ENCODE measurements at places on chromosomes 12 and 14.
A peak's percentile ranks its signal among the peaks of the same experiment; 100 is the strongest.

DNA sequence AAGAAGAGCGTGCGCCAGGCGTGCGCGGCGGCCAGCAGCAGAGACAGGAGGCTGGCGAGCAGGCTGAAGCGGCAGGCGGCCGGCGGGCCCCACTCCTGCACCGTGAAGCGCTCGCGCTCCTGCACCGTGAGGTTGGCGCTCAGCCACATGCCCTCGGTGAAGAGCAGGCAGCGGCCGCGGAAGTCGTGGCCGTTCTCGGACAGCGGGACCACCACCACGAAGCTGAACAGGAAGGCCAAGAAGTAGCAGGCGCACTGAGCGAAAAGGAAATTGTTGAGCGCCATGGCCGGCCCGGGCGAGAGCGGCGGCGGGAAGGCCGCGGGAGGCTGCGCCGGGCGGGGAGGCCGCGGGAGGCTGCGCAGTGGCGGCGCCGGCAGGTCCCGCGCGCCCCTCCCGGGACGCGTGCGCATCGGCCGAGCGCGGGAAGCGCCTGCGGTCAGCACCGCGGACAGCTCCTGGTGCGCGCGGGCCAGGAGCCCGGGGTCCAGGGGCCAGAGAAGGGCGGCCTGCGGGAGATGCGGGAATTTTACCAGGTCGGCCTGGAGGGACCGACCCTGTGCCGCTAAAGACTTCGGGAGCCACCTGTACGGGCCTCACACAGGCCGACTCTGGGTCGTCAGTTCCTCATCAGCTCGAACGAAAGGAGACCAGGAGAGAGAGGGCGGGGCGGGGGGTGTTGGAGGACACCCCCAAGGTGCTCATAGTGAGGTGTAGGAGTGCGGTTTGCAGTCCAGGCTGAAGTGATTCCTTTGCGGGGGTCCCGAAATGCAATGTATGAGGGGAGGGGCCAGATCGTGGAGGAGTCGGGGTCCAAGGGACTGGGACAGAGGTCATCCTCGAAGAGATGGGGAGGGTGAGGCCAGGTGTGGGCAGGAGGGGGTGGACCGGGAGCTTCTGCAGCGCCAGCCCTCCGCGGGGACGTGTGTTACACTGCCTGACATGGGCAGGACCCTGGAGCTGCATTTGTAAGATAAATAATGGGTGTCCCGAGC is at the start of gene TMEM179:
Gene TMEM179, minus strand, starts transcription at position 315 of the 992 bp plus-strand sequence. Its CDS starts 31 bp downstream, at position 284.
- no peak for DNase-seq

GRCh38 chr14:38137005-38137404 is 70.7 kb upstream of the SSTR1 start:
- DNase-seq: no peak

- peak; percentile 4 for DNase-seq
Observed at GRCh38 chr12:7460375-7461259, 16.7 kb upstream of the CD163L1 start.

DNA sequence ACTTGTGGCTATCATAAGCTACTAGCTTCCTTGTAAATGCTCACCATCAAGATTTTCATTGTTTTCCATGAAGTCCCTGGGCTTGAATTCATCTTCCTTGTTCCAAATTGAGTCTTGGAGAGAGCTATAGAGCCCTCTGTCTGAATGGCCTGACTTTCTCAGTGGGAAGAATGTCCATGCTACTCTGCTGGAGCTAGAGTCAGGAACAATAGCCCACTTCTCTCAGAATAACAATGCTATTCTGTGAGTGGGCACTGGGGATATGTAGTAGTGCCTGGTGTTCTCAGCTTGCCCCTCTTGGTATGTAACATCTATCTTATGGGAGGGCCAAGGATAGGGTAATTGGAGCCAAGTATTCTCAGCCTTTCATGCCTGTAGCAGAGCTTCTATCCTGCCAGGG is 127.6 kb upstream of the TRHDE start:
- no peak for DNase-seq

DNA sequence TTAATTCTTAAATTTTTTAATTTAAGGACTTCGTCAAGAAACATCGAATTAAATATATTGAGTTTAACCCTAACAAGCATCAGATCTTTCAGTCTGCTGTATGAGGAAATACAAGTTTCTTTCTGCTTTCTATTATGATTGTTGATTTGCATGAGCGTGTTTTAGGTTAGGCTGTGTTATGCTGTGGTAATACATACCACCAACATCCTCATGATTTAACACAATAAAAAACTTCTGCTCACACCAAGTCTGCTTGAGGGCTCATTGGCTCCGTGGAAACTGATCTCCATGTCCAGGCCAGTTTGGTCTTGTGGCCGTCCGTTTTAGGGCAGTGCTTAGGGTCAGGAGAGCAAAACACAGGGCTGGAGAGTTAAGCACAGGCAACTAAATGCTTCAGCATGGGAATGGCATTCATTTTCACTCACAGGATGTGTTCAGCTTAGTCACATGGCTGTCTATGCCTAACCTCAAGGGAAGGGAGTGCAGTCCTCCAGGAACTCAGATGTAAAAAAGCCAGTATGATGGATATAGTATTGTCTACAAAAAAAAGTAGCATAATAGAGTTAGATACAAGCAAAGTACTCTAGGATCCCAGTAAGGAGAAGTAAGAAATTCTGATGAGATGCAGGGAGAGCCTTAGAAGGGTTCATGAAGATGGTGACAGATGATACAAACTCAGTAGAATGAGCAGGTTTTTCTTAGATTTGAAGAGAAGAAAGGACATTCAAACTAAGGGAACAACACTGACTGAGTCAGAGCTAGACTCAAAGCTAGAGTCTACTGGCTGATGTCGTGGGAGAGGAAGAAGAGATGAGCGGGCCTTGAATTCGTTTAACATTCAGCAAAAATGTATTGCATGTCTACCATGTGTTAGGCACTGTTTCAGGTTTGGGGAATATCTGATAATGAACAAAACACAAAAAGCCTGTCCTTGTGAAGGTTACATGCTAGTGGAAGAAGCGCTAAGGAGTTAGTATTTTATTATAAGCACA is 16.3 kb downstream of the MARK3 start:
- no peak for DNase-seq

DNA sequence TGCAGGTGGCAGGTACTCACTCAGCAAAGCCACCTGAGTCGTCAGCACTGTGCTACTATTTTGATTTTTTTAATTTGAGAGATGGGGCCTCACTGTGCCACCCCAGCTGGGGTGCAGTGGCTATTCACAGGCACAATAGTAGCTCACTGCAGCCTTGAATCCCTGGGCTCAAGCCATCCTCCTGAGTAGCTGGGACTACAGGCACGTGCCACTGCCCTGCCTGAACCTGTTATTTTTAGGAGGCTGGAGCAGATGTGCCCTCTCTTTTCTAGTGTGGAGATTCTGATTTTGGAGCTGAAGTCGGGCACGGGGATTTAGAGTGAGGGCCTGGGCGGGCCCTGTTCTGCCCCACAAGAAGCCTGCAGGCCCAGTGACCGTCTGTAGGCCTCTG is 17.3 kb downstream of the SLC25A47 start:
- no peak for DNase-seq

DNA sequence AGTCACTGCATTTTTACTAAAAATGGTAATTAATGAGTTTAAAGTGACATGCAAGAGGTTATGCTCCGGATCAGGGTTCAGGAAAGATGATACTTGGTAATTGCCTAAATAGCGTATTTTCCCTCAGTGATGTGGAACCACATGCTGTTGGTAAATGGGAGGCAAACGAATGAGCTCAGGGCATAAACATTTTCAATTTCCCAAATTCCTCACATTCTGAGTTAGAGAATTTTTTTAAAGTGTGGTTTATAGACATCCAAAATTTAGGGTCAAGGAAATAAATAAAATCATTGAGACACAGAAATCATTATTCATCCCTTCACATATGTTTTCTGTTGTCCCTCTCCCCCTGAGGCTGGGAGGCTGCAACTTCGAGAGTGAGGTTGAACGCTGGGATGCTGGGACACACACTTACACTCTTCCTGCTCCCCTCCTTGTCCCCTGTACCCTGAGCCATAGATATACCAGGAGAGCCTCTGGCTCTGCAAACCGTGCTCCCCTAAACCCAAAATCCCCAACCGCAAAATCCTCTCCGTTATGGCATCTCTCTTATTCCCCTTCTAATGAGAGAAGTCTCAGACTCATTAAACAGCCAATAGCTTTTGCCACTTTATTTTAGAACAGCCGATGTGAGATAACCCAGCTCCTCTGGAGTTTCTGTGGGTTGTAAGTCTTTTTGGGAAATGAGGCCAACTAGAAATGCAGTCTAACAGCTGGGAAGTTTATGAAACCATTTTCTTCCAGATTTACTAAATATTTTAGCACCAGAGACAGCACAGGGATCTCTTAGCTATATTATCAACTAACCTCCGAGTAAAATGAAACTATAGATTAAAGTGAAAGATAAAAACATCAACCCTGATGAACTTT is 21.4 kb upstream of the ADGRD1 start:
- no peak for DNase-seq

GRCh38 chr12:127830065-127830460 is 436.9 kb upstream of the TMEM132C start:
- DNase-seq: no peak

GRCh38 chr12:18402872-18403611 is 141.7 kb downstream of the PIK3C2G start:
- DNase-seq: no peak

DNA sequence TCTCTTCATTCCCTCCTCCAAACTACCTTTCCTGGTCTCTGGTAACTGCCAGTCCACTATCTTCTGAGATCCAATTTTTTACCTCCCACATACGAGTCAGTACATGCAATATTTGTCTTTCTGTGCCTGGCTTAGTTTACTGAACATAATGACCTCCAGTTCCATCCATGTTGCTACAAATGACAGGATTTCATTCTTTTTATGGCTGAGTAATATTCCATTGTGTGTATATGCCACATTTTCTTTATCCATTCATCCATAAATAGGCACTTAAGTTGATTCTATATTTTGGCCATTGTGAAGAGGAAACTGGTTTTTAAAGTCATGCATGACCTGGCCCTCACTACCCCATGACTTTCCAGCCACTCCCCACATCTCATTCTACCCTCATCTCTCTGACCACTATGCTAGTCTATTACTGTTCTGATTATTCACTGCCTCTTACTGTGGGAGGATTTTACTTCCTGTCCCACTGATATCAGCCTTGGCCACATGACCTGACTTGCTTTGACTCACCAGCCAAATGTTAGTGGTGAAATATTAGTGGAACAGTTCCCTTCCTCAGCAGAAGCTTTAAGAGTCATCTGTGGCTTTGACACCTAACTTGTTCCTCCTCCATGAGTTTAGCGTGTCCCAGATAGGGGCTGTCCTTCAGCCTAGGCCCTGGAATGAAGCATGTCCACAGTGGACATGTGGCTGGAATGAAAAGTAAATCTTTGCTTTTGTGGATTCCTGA is 52.2 kb downstream of the GOLGA5 start:
- no peak for DNase-seq

GRCh38 chr14:52244328-52244727 is 23.2 kb upstream of the PTGDR start:
- no peak for DNase-seq

DNA sequence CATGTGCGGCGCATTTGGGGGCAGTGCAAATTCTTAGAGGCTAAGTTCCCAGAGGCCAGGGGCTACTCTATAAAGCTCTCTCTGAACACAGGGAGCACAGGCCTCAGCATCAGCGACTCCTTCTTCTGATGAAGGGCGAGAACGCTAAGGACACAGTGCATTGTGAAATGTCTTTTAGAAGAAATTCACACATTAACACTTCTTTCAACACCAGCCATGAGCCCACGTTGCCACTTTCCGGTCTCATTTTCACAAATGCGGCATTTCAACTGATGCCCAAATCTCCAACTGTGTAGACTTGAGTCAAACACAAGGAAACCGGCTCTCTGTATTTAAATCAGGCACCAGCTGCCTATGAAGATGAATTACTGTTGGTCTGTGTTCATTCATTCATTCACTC is 162.0 kb downstream of the FOXN3 start:
- no peak for DNase-seq

DNA sequence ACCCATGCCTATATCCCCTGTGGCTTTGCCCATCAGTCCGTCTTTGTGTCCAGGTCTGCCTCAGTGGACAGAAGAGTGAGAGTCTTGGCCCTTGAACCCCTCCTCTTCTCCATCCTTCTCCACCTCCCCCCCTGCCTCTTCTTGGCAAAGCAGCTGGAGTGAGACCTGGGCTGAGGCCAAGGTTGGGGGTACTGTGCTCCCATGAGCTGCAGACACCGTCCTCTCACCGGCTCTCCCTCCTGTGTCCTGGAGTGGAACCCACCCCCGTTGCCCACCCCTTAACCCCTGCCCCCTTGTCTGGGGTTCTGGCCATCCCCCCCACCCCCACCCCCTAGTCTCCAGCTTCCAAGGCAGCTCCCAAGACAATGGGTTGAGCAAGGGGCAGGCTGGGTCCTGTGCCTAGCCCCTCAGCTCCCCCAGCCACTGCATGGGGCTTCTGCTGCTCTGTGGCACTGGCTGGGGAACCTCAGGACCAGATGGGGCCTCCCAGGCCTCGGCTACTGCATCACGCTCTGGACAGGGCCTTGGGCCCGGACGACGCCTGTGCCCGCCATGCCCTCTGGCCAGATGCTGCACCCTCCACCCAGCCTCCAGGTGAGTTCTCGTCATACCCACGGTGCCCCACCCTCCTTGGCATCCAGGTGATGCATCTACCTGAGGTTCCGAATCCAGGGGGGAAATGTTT is 35.7 kb downstream of the RTL1 start:
- no peak for DNase-seq

DNA sequence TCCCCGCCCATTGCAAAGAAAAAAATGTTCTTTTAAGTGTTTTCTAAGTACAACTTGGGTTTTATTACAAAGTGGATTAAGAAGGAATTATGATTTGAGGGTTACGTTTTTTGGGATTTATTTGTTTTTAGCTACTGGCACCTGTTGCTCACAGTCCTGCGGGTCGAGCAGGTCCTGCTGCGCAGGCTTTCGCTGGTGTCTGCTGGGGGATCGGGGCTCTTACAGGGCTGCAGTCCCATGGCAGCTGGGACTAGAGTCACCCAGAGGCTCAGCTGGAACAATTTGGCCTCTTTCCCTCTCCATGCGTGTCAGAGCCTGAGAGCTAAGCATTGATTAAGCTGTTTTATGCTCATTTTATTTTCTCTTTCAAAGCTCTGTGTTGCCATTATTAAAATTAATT is 55.6 kb upstream of the DYNC1H1 start:
- DNase-seq: no peak

- no peak for DNase-seq
Observed at GRCh38 chr14:71588028-71588427, 344.2 kb upstream of the RGS6 start.

GRCh38 chr12:128687851-128688250 is 135.9 kb downstream of the SLC15A4 start:
- DNase-seq: no peak

GRCh38 chr12:115571027-115571426 is 706.5 kb downstream of the MED13L start:
- no peak for DNase-seq
